ENCODE measurements at places on chromosomes 5 and 9. TPM values are rescaled to one million over a fixed set of nuclear protein-coding genes. Genes with fewer than 3 reads are reported as not detected.

Gene GPBP1
- total RNA-seq = 118 TPM

- DNase-seq = no peak
- no peaks in the 10 kb centered on the region for H3K4me1 ChIP-seq
- no peaks in the 10 kb centered on the region for H3K36me3 ChIP-seq
- H3K4me3 ChIP-seq = no peak overlapping the region
These were observed 32.6 kb upstream of the IRX4 start for GRCh38 chr5:1915316-1915715.

DNA sequence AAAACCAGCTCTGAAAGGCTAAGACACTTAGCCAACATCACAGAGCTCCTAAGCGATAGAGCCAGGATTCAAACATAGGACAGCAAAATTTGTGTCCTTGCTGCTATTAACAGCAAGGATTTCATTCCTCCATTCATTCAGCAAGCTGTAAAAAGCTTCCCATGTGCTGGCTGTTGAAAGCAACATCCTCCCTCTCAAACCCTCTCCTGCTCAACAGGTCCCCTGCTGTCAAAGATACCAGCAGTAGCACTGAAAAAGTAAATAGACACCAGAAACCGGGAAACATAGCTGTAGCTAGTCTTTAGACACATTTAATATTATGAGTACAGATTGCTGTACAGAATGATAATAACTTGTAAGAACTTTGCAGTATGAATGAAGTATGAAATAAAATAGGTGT lies 52.6 kb upstream of the ADAMTSL1 start:
- no peaks in the 10 kb centered on the region for H3K36me3 ChIP-seq
- H3K4me1 ChIP-seq = no peaks in the 10 kb centered on the region
- H3K27ac ChIP-seq = no peak overlapping the region
- no peak for DNase-seq

Gene NME5
- not detected for total RNA-seq

GRCh38 chr5:16909464-16909863 lies 26.6 kb downstream of the MYO10 start:
- H3K4me3 ChIP-seq = no peak overlapping the region
- no peak for DNase-seq
- H3K27ac ChIP-seq = no peak overlapping the region
- H3K4me1 ChIP-seq = no peaks in the 10 kb centered on the region
- no peaks in the 10 kb centered on the region for H3K27me3 ChIP-seq
- H3K36me3 ChIP-seq = no peaks in the 10 kb centered on the region

DNA sequence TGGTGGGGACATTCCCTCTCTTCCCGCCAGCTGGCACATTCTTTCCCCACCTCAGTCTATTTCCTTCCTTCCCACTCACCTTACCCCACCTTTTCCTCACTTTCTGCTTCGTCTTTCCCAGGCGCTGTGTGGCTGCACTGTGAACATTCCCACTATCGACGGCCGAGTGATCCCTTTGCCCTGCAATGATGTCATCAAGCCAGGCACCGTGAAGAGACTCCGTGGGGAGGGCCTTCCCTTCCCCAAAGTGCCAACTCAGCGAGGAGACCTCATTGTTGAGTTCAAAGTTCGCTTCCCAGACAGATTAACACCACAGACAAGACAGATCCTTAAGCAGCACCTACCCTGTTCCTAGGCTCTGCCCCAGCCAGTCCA lies 7.3 kb downstream of the DNAJB5 start:
- H3K27ac ChIP-seq = no peak overlapping the region
- no peaks in the 10 kb centered on the region for H3K27me3 ChIP-seq
- H3K36me3 ChIP-seq = no peaks in the 10 kb centered on the region
- no peaks in the 10 kb centered on the region for H3K4me1 ChIP-seq

All from natural killer cell (primary cell).